Activated T-cell treated with anti-CD3 and anti-CD28 coated beads, Interleukin-2, amount 50 U/mL, for 4 hours (primary cell): ENCODE measurements at places on chromosomes 7 and 10.

DNA sequence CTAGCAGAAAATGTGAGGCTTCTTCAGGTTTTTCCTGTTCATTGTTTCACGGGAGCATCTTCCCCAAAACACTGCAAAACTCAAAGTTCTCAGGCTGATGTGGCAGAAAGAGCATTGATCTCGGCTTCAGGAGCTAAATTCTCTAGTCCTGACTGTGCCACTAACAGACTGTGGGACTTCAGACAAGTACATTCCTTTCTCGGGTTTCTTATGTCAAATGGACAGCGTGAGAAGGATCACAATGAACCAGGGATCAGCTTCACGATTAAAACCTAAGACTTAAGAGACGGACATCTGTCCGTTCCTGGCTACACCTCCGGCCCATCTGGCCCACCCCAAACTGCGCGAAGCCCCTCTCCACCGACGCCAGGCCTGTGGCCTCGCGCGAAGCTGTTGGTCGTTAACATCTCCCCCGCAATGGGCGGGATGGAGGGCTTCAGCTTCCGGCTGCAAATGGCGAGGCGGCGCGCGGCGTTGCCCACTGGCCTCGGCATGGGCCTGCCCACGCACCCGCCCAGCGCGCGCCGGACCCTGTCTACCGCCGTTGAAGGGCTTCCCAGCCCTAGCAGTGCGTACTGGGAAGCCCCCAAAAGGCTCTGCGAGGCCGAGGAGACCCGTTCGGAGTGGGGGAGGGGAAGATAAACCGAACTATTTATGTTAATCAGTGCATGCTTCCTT, 549 bp upstream of the DDX50 start:
- no peak for DNase-seq

DNA sequence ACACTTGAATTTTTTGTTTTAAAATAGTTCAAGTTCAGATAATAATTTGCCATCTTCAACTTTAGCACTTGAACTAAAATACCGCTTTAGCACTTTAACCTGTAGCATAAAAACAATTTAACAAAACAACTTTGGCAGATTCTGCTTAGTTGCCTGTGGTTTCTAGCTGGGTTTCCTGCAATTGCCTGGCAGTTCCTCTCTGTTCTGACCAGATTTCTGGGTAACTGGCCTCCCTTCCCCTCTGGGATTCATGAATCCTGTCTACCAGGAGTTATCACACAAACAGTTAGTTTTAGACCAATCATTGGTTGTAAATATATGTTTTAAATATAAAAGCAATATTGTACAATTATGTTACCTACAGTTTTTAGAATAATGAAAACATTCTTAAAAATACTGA, 89.8 kb upstream of the HDAC9 start:
- DNase-seq: no peak

GRCh38 chr10:71255550-71255807, 43.1 kb downstream of the UNC5B start:
- no peak for DNase-seq

DNA sequence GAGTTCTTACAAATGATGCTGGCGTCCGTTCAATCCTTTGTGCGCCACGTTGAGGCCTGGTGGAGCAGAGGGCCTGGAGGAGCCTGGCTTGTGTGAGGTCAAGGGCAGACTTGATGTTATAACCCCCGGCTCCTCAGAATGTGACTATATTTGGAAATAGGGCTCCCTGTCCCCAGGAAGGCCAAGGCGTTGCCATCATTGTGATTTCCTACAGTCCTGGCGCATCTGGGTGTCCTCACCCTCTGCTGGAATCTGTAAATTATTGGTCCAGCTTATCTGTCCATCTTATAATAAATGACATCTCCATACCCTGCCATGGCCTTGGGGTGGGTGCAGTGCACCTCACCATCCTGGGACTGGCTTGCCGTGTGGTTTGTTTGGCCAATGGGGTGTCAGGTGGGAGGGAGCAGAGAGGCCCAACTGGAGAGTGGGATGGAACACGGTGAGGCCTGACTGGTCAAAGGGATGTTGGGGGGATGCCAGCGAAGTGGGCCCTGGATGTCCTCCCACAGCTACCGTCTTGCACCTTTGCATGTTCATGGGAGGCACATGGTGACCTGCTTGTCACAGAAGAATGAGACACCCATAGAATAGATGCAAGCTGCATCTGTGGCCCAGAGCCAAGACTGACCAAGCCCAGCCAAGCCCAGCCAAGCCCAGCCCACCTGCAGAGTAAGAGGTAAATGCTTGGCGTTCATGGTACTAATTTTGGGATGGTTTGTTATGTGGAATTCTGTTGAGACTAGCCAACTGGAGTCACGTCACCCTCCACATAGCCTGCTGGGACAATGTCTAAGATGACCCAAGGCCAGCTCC, 11.1 kb upstream of the LRRC27 start:
- DNase-seq: no peak

DNA sequence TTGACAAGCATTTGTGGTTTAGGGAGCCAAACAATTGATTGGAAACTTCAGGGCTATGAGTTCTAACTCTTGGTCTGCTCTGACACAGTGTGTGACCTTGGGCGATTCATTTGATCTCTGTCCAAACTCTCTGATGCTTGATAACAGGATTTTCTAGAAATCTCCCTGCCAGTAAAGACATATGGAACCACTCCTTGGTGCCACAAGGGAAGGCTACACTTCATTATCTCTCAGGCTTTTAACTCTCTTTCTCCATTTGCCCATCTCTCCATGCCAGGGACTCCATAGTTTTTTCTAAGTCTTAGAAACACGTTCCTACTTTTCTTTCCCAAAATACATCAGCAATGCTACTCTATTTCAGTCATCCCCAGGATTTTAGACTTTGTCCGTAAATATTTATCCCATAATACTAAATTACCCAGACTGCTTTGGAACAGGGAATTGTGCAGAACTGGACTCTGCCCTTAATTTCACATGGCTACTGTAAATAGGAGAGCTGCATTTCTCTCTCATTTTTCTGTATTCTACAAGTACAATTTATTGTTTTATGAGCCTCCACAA, 488.2 kb downstream of the SUGCT start:
- no peak for DNase-seq

DNA sequence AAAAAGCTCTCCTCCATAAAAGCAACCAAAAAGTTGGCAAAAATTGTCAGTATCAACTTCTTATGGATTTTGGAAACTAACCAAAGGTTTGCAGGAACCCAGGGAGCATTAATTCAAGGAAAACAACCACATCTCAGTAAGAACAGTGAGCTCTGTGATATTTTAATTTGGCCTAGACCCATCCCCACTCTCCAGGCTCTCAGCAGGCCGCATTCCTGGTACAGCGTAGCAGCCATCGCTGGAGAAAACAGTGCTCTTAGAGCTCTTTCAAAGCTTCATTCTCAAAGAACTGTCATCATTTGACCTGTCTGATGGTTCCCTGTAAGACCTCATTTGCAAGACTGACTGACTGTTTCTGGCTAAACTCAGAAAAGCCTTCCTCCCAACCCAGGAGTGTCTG, 81.9 kb downstream of the NUDCD3 start:
- no peak for DNase-seq

DNA sequence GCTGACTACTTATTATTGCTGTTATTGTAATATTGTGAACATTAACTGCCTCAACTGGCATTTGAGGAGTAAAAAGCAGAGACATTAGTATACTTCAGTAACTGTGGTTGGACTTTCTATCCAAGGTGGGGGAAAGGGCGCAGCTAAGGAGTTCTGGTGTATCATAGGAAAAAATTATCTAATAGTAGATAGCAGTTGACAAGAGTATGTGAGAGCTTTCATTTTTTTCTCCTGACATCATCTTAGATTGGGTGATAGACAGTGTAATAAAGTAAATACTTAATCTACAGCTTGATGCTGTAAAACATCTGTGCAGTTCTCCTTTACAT, 68.9 kb downstream of the PHTF2 start:
- DNase-seq: no peak
